Activated T-helper 2 cell treated with anti-CD3 and anti-CD28 coated beads, Interferon-gamma antibody, Interleukin-2, Interleukin-4, amounts not matched to agents 10 μg/mL and 5 μg/mL and 100 μg/mL, durations not matched to agents 14 hours and 24 hours and 36 hours (primary cell): ENCODE measurements at places on chromosomes 7 and 10. TPM values are rescaled to one million over a fixed set of nuclear protein-coding genes. Genes with fewer than 3 reads are reported as not detected.

HECW1 gene
- total RNA-seq = not detected in 2 replicates

JAKMIP3 gene
- total RNA-seq = 1.3 TPM in 2 replicates

DNAJB6 gene
- total RNA-seq = 122 and 125 TPM in 2 replicates

CYP3A4 gene
- total RNA-seq = not detected in 2 replicates

RET gene
- total RNA-seq = 0.21 and 0.59 TPM in 2 replicates

EGFR gene
- total RNA-seq = not detected in 2 replicates

GNAT3 gene
- total RNA-seq = not detected in 2 replicates

SH2D4B gene
- total RNA-seq = 0.05 TPM in 1 of 2 replicates, not detected in the other

GRCh38 chr10:71264345-71265200, 52.2 kb downstream of the UNC5B start:
- no peak overlapping the region for H3K27ac ChIP-seq
- no peak overlapping the region for H3K4me3 ChIP-seq
- DNase-seq = no peak
- no peaks in the 10 kb centered on the region for H3K36me3 ChIP-seq
- H3K4me1 ChIP-seq = no peaks in the 10 kb centered on the region
- H3K27me3 ChIP-seq = no peaks in the 10 kb centered on the region

GRCh38 chr7:26385240-26385639, 93.6 kb downstream of the SNX10 start:
- peaks cover 31% of the 10 kb centered on the region for H3K27me3 ChIP-seq
- H3K27ac ChIP-seq = no peak overlapping the region
- H3K4me1 ChIP-seq = peaks cover 5% of the 10 kb centered on the region
- no peak overlapping the region for H3K4me3 ChIP-seq
- no peaks in the 10 kb centered on the region for H3K36me3 ChIP-seq
- no peak for DNase-seq

GRCh38 chr7:128910569-128910945, at the start of gene KCP:
TSS of gene KCP (minus strand) at chr7:128910709. CDS start at chr7:128910676, 33 bp downstream.
- peaks cover 45% of the 10 kb centered on the region for H3K27me3 ChIP-seq
- H3K4me1 ChIP-seq = peaks cover 3% of the 10 kb centered on the region
- H3K4me3 ChIP-seq = no peak within 1 kb of the TSS
- DNase-seq = no peak

GRCh38 chr7:82444220-82444909, 788 bp upstream of the CACNA2D1 start:
- DNase-seq = no peak
- no peak overlapping the region for H3K27ac ChIP-seq
- H3K36me3 ChIP-seq = no peaks in the 10 kb centered on the region
- H3K27me3 ChIP-seq = peaks cover 38% of the 10 kb centered on the region
- H3K4me1 ChIP-seq = peaks cover 2% of the 10 kb centered on the region

GRCh38 chr7:48067475-48067874, 21.6 kb upstream of the UPP1 start:
- peaks cover 10% of the 10 kb centered on the region for H3K27me3 ChIP-seq
- no peak overlapping the region for H3K4me3 ChIP-seq
- no peak for DNase-seq
- peaks cover 3% of the 10 kb centered on the region for H3K4me1 ChIP-seq
- H3K36me3 ChIP-seq = peaks cover 5% of the 10 kb centered on the region

GRCh38 chr7:27883696-27884095, 143.7 kb downstream of the TAX1BP1 start:
- no peak overlapping the region for H3K4me3 ChIP-seq
- DNase-seq = no peak
- H3K4me1 ChIP-seq = no peaks in the 10 kb centered on the region
- no peaks in the 10 kb centered on the region for H3K36me3 ChIP-seq
- H3K27me3 ChIP-seq = peaks cover 24% of the 10 kb centered on the region

- H3K4me3 ChIP-seq = no peak overlapping the region
- H3K4me1 ChIP-seq = no peaks in the 10 kb centered on the region
- H3K27ac ChIP-seq = no peak overlapping the region
Measured at GRCh38 chr7:28572321-28573058, 160.2 kb downstream of the CREB5 start.

GRCh38 chr7:139860090-139860775, 31.2 kb downstream of the TBXAS1 start:
- no peak overlapping the region for H3K4me3 ChIP-seq
- H3K27ac ChIP-seq = no peak overlapping the region
- no peak for DNase-seq
- H3K4me1 ChIP-seq = peaks cover 4% of the 10 kb centered on the region
- peaks cover 5% of the 10 kb centered on the region for H3K36me3 ChIP-seq

DNA sequence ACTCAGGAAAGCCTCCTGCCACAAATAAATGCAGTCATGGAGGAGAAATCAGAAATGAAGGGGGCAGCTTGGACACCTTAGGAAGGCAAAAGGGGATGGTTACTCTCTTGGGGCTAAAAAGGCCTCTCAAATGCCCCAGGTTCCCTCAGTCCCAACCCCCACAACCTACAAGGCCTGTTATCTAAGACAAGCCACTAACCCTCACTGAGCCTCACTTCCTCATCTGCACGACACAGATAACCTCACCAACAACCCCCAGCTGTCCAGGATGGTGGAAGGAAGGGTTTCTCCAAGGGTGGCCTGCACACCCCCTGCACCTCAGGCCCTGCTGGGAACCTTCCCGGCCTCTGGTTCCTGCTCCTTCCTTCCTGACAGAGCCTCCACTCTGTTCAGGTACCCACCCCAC, 29.2 kb downstream of the SORBS1 start:
- peaks cover 5% of the 10 kb centered on the region for H3K4me1 ChIP-seq
- H3K4me3 ChIP-seq = no peak overlapping the region
- no peaks in the 10 kb centered on the region for H3K36me3 ChIP-seq
- no peak for DNase-seq
- H3K27ac ChIP-seq = no peak overlapping the region

GRCh38 chr7:152956006-152956405, 196.5 kb downstream of the ACTR3B start:
- H3K27me3 ChIP-seq = no peaks in the 10 kb centered on the region
- H3K36me3 ChIP-seq = no peaks in the 10 kb centered on the region
- DNase-seq = no peak
- no peak overlapping the region for H3K4me3 ChIP-seq

GRCh38 chr10:35427543-35427942, 91.2 kb downstream of the CCNY start:
- no peaks in the 10 kb centered on the region for H3K36me3 ChIP-seq
- peaks cover 18% of the 10 kb centered on the region for H3K4me1 ChIP-seq
- no peak overlapping the region for H3K27ac ChIP-seq
- DNase-seq = no peak
- no peak overlapping the region for H3K4me3 ChIP-seq

DNA sequence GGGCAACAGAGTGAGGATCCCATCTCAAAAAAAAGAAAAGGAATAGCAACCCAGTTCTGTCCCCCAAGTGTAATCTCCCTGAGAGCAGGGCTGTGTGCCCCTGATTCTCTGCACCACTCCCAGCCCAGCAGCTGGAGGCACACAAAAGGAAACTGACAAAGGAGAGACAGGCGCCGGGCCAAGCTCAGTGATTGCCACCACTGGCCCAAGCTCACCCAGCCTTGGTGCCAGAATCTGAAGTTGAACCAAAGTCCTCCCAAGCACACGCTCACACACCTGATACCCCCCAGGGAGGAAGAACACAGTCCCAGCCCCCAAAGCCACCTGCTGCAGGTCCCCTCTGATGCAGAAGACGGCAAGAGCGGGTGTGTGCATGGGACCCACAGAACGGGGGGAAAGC, 50.3 kb downstream of the TNRC18 start:
- no peak overlapping the region for H3K4me3 ChIP-seq
- H3K27me3 ChIP-seq = no peaks in the 10 kb centered on the region
- peaks cover 3% of the 10 kb centered on the region for H3K4me1 ChIP-seq
- H3K27ac ChIP-seq = no peak overlapping the region

- no peak overlapping the region for H3K27ac ChIP-seq
- H3K4me3 ChIP-seq = no peak overlapping the region
- H3K36me3 ChIP-seq = peaks cover 16% of the 10 kb centered on the region
- H3K27me3 ChIP-seq = no peaks in the 10 kb centered on the region
Measured at GRCh38 chr10:30973737-30974136, 57.9 kb downstream of the ZNF438 start.

- H3K4me1 ChIP-seq = no peaks in the 10 kb centered on the region
- H3K27me3 ChIP-seq = no peaks in the 10 kb centered on the region
- no peak overlapping the region for H3K27ac ChIP-seq
Measured at GRCh38 chr7:46990761-46991160, 591.1 kb downstream of the TNS3 start.

- no peak overlapping the region for H3K4me3 ChIP-seq
- no peak for DNase-seq
- no peaks in the 10 kb centered on the region for H3K4me1 ChIP-seq
- H3K27ac ChIP-seq = no peak overlapping the region
Measured at GRCh38 chr10:125116652-125117310, 43.6 kb downstream of the CTBP2 start.

DNA sequence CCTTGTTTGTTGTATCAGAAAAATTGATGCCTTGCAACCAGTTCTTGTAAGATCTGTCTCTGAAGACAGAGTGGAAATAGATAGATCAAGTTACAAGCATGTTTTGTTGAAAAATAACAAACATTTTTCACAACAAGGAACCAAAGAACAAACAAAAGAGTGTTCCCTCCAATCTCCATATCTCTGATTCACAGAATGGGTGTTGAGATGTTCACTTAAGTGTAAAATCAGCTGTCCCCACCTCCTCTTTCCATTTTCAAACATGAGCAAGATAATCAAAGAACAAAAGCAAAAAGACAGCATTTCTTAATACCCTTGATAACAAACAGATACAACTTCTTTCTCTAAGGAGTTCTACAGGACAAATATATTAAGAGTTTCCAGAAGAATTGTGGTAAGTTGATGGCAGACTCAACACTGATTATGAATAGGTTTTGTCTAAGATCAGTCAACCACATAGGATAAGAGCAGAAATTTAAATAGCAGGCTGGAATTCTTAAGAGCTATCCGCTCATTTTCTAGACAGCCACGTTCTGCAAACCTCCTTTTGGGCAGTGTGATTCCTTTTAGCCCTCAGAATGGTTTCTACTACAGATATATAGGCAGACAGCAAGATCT, 970.9 kb upstream of the AUTS2 start:
- H3K36me3 ChIP-seq = no peaks in the 10 kb centered on the region
- no peaks in the 10 kb centered on the region for H3K27me3 ChIP-seq
- no peaks in the 10 kb centered on the region for H3K4me1 ChIP-seq
- DNase-seq = no peak

- peaks cover 9% of the 10 kb centered on the region for H3K4me1 ChIP-seq
- no peak for DNase-seq
- no peak overlapping the region for H3K4me3 ChIP-seq
- no peak overlapping the region for H3K27ac ChIP-seq
- H3K27me3 ChIP-seq = peaks cover 6% of the 10 kb centered on the region
- peaks cover 4% of the 10 kb centered on the region for H3K36me3 ChIP-seq
Measured at GRCh38 chr10:381346-381745, 246.1 kb downstream of the ZMYND11 start.

GRCh38 chr7:97430006-97430405, 301.9 kb upstream of the TAC1 start:
- no peaks in the 10 kb centered on the region for H3K4me1 ChIP-seq
- H3K36me3 ChIP-seq = no peaks in the 10 kb centered on the region
- no peak overlapping the region for H3K27ac ChIP-seq
- no peak for DNase-seq
- no peaks in the 10 kb centered on the region for H3K27me3 ChIP-seq
- no peak overlapping the region for H3K4me3 ChIP-seq

DNA sequence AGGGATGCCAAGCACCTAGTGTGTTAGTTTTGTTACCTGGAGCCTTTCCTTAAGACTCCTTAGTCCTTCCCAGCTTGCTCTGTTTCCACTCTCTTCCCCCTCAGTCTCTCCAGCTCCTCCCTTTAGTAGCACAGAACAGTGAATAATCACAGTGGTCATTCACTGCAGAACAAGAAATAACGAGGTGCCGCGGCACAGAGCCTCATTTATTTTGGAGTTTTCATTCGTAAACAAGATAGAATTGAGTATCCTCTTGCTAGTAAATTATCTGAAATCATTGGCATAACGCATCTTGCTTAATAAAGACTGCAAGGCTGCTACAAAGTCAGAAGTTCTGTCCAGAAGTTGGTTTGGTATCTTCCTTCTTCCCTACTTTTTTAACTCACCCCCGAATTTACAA, 129.3 kb upstream of the LANCL2 start:
- H3K27ac ChIP-seq = no peak overlapping the region
- H3K27me3 ChIP-seq = peaks cover 2% of the 10 kb centered on the region
- no peak for DNase-seq
- no peaks in the 10 kb centered on the region for H3K36me3 ChIP-seq

GRCh38 chr10:75019370-75019769, 92.1 kb upstream of the SAMD8 start:
- peaks cover 26% of the 10 kb centered on the region for H3K4me1 ChIP-seq
- H3K27ac ChIP-seq = no peak overlapping the region
- H3K4me3 ChIP-seq = no peak overlapping the region
- H3K36me3 ChIP-seq = peaks cover 34% of the 10 kb centered on the region
- DNase-seq = no peak
- no peaks in the 10 kb centered on the region for H3K27me3 ChIP-seq

GRCh38 chr7:155863721-155864151, 51.5 kb upstream of the SHH start:
- DNase-seq = no peak
- no peaks in the 10 kb centered on the region for H3K27me3 ChIP-seq
- no peak overlapping the region for H3K27ac ChIP-seq
- no peaks in the 10 kb centered on the region for H3K4me1 ChIP-seq

DNA sequence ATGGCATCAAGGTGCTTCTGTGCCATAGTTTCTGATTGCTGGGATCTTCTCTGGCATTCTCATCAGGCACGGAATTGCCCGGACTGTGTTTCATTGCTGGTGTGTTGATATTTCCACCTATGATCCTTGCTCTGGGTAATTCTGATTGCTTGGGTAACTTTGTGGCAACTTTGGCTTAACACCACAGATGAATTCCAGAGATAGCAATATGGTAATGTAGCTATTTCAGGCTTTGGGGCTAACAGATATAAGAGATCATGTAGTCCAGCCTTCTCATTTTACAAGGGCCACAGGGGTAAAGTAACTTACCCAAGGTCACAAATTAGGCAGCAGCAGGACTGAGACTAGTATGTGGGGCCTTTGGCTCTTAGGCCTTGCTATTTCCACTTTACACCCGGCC, 53.9 kb upstream of the PLPP4 start:
- H3K27me3 ChIP-seq = no peaks in the 10 kb centered on the region
- DNase-seq = no peak
- H3K4me1 ChIP-seq = no peaks in the 10 kb centered on the region
- H3K4me3 ChIP-seq = no peak overlapping the region
